ENCODE measurements at places on chromosomes 4 and X.

DNA sequence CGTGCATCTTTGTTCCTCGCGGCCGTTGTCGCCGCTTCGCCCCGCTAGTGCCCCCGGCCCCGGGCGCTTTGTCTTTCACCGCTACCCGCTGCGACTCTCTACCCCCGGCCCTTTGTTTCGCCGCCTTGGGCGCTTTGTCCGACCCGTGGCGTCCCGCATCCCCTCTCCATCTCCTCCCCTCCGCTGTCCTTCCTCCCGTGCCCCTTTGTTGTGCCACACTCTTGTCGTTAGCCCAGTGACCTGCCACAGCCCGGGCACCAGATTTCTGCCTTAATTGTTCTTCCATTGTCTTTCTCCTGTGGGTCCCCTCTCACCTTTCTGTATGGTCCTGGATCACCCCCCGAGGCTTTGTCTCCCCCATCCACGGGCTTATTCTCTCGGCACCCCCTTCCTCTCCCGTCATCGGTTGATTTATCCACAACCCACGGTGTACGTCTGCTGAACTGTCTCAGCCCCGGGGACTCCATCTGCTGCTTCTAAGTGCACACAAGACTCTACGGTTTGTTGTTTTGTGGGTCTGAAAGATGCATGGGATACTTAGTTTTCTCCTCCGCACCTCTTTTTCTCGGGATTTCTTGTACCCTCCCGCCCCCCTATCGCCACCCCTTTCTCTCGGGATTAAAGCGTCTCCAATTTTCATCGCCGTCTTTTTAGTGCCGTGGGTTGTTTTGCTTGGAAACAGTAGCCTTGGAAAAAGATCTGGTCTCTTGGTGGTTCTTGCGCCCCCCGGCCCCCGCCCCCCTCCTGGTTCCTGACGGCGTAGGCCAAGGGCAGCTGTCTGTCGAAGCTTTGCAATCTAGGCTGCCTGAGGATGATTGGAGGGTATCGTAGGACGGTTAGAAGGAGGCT lies 783 bp downstream of the RBPJ start:
- peak; percentile 7 for DNase-seq

- DNase-seq = no peak
Observed at GRCh38 chr4:181676546-181676945, 566.7 kb upstream of the TENM3 start.

DNA sequence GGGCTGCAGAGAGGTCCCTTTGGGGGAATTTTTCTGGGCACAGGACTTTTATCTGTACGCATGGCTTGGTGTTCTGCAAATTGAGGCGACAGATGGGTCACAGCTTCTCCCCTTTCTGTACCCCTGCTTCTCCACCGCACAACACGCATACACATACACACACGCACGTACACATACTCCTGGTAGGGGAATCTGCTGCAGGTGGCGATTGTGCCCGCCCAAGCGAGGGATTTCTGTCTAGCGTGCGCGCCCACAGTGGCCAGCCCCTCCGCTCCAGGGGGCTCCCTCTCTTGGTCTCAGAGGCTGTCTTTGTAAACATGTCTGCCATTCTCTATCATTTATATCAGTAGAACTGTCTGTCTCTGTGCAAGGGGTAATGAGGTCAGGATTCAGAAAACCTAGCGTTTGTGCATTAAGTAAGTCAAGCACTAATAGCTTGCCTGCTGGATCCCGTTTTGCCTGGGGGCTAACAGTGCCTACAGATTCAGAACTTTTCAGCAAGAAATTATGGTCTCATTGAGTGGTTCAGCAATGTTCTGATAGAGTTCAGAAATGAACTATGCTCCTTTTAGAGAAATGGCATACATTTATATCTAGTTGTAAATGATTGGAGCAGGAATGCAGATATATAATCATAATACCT lies 2.2 kb downstream of the GRID2 start:
- DNase-seq = no peak

DNA sequence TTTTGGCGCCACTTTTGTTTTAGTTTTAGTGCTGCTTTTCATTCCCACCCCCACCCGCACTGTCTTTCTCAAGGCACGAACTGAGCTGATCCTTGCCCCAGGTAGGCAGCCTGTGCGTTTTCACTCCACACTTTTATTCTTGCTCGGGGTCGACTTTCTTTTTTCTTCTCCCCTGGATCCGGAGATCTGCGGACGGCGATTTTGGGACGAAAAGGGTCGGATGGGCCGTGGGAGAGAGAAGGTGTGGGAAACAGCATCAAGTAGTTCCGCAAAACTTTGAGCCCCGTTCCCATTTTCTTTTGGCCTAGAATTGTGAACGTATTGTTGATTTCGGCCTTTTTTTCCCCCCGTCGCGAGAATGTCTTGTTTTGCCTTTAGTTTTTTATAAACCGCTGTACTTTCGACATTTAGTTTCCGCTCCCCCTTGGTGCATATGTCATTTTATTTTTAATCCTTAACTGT lies 531 bp downstream of the STAG2 start:
- no peak for DNase-seq

DNA sequence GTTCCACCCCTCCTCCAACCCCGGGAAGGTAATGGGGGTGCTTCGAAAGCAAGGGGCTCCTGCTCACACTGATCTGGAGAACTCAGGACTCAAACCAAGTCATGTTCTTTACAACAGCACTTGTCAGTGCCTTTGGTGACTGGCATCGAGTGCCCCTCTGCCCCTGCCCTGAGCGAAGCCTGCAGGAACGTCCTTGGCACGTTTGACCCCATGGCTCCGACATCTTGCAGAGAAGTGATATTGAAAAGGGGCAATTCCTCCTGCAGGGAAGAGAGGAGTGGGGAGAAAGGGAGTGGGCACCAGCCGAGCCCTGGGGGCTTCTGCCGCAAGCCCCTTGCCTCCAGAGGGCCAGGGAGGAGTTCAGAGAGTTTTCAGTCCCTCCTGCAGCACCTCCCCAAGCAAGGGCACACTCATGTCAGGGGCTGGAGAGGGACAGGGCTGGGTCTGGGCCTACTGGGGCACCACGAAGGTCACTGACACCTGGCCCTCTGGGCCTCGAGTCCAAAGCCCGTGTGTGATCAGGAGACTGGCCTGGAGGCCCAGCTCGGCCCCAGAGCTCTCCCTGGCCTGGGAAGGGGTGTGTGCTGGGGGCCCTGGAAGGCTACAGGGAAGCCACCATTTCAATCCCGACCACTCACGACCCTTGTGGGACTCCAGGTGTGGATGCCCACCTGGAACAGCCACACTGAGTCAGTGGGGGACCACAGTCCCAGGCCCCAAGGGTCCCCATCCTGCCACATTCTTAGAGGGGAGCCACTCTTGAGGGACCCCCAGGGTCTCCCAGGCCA lies 94.9 kb upstream of the NKX1-1 start:
- no peak for DNase-seq

DNA sequence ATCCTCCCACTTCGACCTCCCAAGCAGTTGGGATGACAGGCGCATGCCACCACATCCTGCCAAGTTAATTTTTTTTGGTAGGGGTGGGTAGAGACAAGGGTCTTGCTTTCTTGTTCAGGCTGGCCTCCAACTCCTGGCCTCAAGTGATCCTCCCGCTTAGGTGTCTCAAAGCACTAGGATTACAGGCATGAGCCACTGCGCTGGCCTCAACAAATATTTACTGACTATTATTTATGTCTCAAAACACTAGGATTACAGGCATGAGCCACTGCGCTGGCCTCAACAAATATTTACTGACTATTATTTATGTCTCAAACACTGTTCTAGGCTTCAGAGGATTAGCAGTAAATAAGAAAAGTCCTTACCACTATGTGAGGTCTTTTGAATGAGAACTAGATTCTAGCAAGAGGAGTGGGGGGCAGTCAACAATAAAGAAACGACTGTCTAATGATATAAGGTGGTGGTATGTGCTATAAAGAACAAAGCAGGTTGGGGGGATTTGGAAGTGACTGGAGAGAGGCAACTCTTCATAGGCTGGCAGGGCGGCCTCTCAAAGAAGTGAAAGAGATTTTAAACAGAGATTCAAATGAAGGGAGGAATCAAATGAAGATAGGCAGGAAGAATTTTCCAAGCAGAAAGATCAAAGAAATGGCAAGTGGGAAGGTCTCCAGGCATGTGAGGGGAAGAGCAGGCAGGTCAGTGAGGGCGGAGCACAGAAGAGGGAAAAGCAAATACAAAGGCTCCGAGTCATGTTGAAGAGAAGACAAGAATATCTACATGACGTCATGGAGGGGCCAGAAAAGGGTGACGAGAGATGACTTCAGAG lies 12.7 kb upstream of the ACSL1 start:
- DNase-seq = no peak

DNA sequence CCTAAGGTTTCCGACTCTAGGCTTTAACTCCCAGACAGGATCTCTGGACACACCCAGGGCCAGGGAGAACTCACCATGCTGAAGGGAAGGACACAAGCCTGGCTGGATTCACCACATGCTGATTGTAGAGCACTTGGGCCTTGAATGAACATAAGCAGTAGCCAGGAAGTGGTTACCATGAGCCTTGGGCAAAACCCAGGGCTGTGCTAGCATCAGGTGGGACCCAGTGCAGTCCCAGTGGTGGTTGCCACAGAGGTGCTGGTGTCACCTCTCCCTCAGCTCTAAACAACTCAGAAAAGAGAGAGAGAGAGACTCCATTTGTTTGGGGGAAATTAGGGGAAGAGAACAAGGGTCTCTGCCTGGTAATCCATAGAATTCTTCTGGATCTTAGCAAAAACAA lies 77.0 kb downstream of the KLHL13 start:
- no peak for DNase-seq

- DNase-seq = no peak
Observed at GRCh38 chrX:43953218-43953617, 20.0 kb downstream of the NDP start.

GRCh38 chrX:14922437-14922836 lies 49.2 kb downstream of the MOSPD2 start:
- DNase-seq = no peak

DNA sequence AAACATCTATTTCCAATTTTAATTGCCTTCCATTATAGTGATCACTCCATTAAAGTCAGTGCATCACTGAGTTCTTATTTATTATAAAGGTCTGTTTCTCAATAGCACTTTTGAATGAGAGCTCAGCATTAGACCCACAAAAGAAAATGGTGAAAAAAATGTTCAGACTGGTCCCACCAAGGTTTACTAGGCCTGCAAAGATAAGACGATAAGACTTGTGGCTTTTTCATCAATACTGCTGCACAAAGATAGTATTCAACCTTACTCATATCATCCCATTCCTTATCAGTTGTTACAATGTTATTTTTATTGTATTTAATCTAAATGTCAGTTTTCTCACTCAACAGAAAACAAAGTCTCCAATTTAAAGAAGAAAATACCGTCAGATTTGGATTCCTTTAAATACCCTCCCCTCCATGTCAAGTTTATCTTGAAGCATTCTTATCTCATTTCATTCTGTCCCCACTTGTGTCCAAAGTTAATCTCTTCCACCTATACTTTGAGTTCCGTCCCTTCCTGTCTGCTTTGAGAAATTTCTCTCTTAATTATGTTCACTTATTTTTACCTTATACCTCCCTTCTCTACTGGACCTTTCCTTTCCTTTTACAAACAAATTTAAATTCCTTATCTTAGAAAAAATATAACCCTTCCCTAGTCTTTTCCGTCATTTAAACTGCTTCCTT lies 140.0 kb downstream of the GASK1B start:
- DNase-seq = no peak

- DNase-seq = no peak
Observed at GRCh38 chr4:26069218-26069617, 155.2 kb downstream of the SMIM20 start.

- no peak for DNase-seq
Observed at GRCh38 chrX:41553688-41554087, 106.5 kb downstream of the NYX start.
